NCI-H1048 (cell line): ENCODE measurements at places on chromosomes 11 and 22.

DNA sequence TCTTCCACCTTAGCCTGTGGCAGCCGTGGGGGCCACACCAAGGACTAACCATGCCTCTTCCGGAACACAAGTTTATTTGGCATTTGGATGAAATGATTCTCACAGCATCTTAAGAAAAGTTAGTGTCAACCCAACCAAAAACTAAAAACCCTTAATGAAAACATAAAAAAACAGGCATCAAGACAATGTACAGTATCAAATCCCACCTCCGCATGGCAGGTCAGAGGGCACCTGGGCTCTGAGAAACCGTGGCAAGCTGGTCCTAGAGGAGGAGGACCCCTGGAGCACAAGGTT lies 86.0 kb downstream of the DGCR2 start:
- no peak for DNase-seq

- no peak for DNase-seq
Measured at GRCh38 chr11:97259434-97259833, 869.6 kb downstream of the JRKL start.

GRCh38 chr11:44112091-44112821 lies 16.8 kb downstream of the EXT2 start:
- DNase-seq, result no peak

- no peak for DNase-seq
Measured at GRCh38 chr11:24400059-24400665, 96.7 kb upstream of the LUZP2 start.

GRCh38 chr11:131979364-131979763 lies 608.9 kb downstream of the NTM start:
- no peak for DNase-seq

GRCh38 chr11:128629516-128630106 lies 42.3 kb upstream of the ETS1 start:
- DNase-seq, result no peak

DNA sequence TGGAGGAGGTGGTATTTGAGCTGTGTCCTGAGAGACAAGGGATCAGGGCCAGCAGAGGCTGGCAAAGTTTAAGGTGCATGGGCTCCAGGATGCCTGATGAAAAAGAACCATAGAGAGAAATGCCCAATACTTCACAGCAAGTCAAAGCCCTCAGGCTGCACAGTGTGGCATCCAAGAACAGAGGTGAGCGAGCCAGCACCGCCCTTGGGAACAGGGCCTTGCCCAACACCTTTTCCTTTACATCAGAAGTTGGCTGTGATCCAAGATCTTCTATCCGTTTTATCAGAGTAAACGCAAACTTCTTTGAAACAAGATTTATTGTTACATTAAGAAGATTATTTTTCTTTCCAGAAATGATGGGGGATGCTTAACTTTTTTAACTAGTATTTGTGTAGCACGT lies 1.4 kb downstream of the B3GNT6 start:
- DNase-seq, result no peak

DNA sequence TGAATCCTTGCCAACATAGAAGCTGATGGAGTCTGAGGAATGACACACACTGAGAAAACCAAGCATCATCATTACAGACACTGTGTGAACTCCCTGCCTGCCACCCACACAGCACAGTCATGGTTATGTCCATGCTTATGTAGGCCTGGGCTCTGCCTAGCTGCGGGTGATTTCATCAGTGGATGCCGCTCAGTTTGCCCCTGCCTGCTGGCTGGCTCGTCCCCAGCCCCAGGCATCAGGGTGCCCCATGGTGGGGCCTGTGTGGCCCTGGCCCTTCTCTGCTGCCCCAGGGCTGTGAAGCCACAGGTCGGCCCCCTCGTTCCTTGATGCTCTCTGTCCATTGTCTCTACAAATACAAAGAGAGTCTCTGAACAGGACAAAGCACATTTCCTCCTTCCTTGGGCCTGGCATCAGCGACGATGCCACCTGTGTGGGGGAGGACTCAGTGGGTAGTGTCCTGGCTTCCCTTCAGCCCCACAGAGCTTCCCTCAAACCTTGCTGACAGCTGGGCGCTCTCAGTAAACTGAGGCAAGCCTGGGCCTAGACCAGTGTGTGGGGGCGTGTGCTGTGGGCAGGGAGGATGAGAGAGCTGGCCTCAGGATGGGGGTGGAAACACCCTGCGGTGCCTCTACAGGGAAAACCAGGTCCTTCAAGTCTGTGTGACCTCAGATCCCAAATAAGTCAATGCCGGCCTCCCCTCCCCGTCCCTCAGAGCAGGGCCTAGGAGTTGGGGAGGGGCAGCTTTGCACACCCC lies 20.0 kb upstream of the TUB start:
- DNase-seq, result no peak

GRCh38 chr11:1139441-1140083 lies 18.2 kb upstream of the MUC5AC start:
- DNase-seq, result no peak

GRCh38 chr11:88101881-88102597 lies 73.2 kb downstream of the RAB38 start:
- DNase-seq, result no peak

DNA sequence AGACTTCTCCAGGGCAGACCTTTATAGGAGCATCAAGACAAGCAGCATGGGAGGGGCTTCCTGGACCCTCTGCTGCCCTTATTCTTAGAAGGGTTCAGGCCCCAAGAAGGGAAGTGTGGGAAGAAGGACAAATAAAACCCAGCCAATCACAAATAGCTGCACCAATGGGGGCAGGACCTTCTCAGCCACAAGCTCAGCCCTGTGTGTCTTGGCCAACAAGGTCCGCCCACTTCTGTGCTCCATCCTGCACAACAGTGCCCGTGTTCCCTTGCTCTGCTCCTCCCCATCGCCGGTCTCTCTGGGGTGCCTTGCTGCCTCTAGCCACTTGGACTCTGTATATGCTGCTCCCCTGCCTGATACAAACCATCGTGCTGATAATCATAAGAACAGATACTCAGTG lies 86.1 kb downstream of the NAT10 start:
- no peak for DNase-seq

GRCh38 chr11:132119573-132119972 lies 749.2 kb downstream of the NTM start:
- no peak for DNase-seq

DNA sequence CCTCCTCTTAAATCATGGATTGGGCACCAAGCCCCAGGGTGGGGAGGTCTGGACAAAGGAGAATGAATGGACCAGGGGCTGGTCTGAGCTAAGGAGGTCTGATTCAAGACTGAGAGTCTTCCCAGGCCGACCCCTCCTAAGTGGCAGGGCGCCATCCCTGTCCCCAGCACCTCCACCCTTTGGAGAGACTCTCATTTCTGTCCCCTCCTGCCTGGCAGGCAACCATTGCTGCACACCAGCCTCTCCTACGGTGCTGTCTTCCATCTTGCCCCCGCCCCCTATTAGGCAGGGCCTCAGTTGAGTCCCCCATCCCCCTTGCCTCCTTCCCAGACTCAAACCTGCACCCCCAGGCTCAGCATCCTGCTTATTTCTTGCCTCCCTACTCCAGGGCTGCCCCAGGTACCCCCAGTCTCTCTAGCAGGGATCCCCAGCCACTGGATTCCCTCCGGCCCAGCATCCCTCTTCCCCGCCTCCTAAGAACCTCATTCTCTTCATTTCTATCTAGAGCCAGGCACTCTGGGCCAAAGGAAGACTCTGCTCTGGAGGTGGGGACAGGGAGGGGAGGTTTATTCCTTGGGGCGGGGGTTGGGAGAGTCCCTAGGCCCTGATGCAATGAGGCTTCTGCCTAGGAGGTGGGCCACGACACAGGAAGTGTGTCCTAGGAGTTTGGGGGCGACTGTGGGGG lies 1.7 kb upstream of the RCOR2 start:
- no peak for DNase-seq

DNA sequence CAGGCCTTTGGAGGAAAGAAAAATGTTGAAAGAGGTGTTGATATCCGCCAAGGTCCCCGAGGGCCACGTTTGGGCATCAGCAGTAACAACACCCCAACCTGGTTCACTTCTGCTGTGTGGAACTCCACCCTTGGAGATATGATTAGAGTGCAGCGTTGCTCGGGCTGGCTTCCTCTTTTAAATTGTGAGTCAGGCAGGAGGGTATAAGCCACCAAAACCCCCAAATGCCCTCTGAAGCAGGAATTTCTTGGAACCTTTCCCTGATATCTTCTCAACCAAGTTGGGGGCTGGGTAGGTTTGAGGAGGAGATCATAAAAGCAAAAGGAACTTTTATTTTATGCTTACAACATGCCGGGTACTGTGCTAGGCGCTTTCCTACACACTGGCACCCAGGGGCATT lies 6.4 kb upstream of the C11orf96 start:
- DNase-seq, result no peak

DNA sequence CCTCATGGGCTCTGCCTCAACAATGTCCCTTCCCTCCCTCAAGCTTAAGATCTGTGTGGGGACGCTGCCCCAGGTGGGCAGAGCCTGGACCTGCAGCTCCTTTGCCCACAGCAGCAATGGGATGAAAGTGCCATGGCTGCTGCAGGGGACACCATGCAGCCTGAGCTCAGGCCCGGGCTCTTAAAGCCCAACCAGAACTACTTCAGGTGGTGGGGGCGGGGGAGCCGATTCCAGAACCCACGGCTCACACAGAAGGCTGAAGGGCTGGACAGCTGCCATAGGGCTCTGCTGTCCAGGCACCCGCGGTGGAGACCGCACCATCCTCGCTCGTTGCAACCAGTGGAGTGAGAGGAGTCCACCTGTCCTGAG lies 12.5 kb downstream of the CHID1 start:
- no peak for DNase-seq

- no peak for DNase-seq
Measured at GRCh38 chr11:76752321-76753143, 30.6 kb upstream of the TSKU start.

DNA sequence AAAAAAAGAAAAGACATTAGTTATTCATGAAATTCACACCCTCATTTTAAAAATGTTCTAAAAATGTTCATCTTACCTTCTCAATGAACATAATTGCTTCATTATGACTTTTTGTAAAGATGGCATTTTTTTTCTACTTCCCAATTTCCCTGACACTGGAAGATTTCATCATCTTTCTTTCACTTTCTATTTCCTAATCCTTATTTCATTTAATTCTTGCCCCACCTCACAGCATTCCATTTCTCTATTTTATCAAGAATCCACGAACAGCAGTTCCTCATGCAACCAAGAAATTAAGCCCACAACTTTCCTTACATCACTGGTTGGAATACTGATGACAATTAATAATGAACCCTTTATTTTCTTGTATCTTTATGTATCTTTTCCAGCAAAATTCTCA lies 1.9 kb downstream of the PATL1 start:
- no peak for DNase-seq

- DNase-seq, result no peak
Measured at GRCh38 chr11:102850973-102851745, 7.8 kb upstream of the MMP3 start.

GRCh38 chr22:29570456-29570855 lies 10.5 kb downstream of the NIPSNAP1 start:
- no peak for DNase-seq

- no peak for DNase-seq
Measured at GRCh38 chr11:111322534-111322933, 24.2 kb downstream of the POU2AF3 start.

- no peak for DNase-seq
Measured at GRCh38 chr11:30619767-30620166, 33.6 kb upstream of the MPPED2 start.

DNA sequence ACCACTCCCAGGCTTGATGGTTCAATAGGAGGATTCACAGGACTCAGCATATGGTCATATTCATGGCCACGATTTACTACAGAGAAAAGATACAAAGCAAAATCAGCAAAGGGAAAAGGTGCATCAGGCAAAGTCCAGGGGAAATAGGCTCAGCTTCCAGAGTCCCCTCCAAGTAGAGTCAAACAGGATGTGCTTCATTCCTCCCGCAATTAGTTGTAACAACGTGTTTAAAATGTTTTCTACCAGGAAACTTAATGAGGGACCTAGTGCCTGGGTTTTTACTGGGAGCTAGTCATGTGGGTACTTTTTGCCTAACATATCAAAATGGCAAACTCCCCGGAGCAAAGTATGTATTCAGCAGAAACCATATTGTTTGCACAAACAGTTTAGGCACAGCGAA lies 14.9 kb upstream of the SREBF2 start:
- DNase-seq, result no peak

- no peak for DNase-seq
Measured at GRCh38 chr11:28038775-28039174, 69.2 kb downstream of the KIF18A start.

GRCh38 chr22:49107561-49107960 lies 720.1 kb downstream of the BRD1 start:
- no peak for DNase-seq

DNA sequence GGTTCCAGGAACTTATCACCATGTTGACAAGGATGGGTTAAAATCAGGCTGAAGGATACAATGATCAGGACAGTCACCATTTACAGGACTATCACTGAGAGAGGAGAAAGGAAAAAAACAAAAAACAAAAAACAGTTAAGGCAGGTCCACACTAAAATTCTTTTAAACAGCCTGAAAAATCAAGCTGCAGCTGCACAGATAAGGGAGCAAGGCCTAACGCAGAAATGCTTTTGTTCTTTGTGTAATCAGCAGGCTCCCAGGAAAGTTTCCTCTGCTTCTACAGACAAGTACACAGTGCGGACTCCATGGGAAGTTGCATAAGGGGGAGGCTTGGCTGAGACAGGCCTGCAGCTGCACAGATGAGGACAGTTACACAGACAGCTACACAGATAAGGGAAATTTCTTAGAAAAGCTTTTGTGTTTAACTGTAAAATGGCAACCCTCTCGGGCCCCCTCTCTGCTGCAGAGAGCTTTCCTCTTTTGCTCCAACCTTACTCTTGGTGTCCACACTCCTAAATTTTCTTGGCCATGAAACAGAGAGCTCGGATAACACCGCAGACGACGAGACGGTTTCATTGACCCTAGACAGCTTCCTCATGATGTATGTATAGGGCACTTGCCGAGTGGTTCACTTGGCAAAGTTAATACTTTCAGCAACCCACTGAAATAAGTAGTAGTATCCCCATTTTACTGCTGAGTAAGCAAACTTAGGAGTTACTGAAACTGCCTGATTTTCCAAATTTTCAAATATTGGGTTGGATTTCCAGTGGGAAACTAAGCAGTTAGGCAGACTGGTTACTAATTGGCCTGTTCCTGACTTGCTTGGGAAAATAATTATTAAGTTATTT lies 45.5 kb downstream of the PIWIL3 start:
- no peak for DNase-seq

DNA sequence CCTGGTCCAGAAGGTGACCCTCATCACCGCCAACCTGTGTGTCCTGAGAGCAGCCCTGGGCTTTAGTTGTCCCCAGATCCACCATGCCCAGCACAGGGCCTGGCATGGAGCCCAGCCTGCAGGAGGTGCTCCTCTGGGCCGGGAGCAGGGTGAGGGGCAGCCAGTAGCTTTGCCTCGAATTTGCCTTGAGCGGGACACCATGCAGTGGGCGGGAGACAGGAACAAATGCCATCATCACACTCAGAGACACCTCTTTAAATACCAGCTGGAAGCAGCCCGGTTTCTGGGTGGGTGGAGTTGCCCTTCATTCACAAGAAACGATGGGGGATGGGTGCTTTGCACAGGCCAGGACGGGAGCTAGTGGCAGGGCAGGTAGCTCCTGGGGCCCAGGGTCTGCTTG lies 19.3 kb downstream of the FLRT1 start:
- DNase-seq, result no peak
